Effector CD8-positive, alpha-beta T cell (primary cell): ENCODE measurements at places on chromosomes 11 and 22.

- DNase-seq, result no peak
Measured at GRCh38 chr11:29263971-29264682, 752.7 kb downstream of the KCNA4 start.

DNA sequence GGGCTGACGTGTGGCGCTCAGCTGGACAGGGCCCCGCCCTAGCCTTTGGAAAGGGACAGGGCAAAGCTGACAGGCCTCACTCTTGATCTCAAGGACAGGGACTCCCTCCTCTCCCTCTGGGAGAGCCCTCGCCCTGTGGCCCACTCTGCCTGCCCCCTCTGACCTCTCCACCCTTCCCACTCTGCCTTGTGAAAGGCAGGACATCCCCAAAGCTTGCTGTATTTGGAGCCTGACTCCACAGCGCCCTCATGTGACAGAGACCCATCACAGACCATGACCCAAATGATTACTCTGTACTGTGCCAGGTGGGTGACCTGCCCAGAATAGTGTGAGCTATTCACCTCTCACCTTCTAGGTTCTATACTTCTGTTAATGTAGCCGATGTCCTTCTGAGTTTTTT is 18.8 kb downstream of the P2RY2 start:
- DNase-seq, result no peak

GRCh38 chr11:43393765-43394355 is 35.1 kb downstream of the TTC17 start:
- DNase-seq, result no peak

GRCh38 chr11:67352546-67353316 is 615 bp downstream of the POLD4 start:
- DNase-seq, result no peak

- no peak for DNase-seq
Measured at GRCh38 chr11:93100211-93100610, 97.6 kb downstream of the SLC36A4 start.

- DNase-seq, result peak; percentile 48
Measured at GRCh38 chr11:326842-327580, 6.4 kb upstream of the IFITM3 start.

- no peak for DNase-seq
Measured at GRCh38 chr11:118427707-118428106, 8.6 kb upstream of the KMT2A start.

DNA sequence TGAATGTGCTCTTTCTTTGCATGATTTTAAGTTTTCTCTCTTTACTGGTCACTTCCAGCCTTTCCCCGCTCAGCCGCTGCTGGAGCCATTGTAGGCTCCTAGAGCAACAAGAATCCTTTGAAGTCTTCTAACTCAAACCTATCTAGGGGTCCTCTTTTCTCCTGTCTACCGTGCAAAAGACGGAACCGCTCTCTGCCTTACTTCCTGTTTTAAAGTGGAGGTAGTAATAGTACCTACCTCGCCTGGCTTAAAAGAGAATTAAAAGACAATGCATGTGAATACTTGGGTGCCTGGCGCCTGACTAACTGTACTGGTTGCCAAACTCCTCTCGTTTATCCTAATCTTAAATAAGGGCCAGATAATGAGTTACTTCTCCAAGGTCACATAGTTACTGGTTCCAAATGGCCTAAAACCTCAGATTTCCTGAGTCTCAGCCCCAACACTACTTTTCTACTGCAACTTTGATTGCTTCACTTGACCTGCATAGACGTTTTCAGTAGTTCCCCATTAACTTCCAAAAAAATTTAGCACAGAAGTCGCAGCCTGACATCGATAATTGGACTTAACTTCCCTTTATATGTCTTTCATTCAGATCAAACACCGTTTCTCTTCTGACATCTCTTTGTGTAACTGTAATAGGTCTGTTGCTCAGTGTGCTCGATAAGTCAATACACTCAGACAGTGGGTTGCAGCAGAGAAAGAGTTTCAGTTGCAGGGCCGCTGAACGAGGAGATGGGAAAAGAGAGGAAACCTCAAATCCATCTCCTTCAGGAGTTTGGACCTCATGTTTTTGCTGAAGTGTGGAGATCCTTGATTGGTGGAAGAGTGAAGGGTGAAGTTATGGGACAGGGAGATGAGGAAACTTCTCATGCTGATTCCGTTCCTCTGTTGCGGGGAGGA is 891 bp downstream of the SAMM50 start:
- DNase-seq, result no peak

DNA sequence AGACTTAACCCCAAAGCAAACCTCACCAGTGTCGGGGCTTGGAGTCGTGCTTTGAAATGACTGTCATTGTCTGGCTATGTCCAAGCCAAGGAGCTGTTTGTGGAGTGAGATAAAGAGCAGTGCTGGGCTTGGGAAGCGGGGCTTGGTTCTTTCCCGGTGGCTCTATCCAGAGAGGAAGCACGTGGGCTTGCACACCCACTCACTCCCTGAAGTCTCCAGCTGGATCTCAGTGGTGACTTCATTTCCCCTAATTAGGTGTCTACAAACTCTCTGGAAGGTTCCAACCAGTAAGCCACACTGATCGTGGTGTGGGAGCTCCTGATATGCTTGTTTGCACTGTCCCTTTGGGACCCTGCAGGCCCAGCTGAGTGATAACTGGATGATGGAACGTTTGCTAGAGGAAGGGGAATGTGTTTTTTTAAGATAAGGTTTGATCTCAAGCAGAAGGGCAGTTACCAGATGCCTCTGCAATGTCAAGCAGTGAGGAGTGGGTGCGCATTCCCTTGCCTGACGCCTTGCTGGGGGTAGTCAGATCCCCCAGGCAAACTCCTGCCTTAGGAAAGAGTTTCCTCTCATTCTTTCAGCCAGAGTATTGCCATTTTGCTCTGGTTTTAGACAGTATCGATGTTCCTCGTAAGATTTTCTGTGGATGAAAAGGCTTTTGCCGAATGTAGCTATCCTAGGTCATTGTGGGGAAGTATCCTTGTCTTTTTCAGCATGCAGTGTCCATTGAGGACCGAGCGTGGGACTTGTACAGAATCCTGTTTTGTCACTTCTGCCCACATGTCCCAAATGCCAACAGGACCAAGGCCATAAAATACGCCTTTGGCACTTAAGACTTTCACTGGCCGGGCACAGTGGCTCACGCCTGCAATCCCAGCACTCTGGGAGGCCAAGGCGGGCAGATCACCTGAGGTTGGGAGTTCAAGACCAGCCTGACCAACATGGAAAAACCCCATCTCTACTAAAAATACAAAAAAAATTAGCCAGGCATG is 90.9 kb downstream of the MICAL2 start:
- no peak for DNase-seq

GRCh38 chr11:25981998-25982397 is 349.9 kb upstream of the ANO3 start:
- DNase-seq, result no peak

DNA sequence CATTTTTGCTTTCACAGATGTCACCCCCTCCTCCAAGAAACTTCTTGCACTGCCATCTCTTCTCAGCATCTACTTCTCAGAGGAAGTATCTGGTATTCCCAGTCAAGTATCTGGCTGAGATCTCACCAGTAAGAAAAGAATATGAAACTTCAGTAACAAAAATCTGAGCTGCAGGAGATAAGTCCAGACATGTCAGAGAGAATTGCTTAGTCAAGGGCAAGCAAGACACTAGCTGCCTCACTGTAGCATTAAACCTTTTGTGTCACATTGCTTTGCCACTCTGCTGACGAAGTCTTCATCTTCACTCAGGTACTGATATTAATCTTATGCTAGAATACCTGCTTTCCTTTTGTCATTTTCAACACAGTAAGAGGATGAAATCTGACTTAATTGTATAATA is 70.6 kb upstream of the ZC3H12C start:
- no peak for DNase-seq

DNA sequence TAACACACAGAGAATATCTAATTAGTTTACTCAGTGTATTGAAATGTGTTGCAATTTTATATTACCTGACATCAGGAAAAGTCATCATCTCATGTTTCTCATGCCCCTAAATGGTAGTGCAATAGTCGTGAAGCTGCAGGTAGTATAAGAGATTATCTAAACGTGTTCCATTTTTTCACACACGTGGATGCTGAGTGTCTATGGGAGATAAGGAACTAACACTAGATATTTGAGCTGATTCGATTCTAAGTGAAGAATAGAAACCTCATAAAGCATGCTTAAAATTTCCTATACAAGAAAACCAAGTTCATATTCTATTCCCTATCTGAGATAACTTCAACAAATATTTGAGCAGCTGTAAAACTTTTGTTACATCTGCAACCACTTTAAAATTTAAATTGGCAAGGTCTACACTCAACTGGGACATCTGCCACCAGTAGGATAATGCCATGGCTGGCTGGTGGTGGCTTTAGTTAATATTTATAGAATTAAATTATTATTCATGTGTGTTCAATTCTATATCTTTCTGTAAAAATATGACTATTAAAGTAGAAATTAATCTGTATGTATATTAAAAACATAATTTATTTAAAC is 388.8 kb downstream of the LUZP2 start:
- no peak for DNase-seq
